ENCODE measurements at places on chromosomes 5 and 9.
A peak's percentile ranks its signal among the peaks of the same experiment; 100 is the strongest.

DNA sequence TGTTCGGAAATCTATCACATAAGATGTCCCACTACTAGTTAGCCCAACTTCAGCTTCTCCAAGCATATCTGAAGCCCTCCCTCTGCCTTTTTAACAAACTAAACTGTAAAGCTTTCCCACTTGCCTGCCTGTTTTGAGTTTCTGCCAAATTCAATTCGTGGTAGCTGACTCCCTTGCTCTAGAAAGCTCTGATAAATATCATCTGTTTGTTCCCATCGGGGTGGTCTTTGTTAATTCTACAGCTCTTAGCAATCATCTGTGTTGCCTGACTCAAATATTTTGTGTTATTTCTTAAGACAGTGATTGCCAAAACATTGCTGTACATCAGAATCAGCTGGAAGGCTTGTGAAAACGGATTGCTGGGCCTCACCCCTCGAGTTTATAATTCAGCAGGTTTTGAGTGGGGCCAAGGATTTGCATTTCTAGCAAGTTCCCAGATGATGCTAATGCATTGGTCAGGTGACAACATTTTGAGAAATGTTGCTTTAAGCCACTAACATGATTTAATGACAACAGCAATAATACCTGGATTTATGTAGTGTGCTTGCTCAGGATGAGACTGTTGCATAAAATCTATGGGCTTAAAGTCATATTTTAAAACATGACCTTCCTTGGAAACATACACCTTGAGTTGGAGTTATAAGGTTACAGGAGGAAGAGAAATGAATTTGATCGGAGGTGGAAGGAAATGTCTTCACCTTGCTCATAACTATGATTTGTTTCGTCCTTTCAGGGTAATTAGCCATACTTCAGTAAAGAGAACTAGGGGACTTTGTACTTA lies 631.9 kb downstream of the PSAT1 start:
- DNase-seq, result no peak

DNA sequence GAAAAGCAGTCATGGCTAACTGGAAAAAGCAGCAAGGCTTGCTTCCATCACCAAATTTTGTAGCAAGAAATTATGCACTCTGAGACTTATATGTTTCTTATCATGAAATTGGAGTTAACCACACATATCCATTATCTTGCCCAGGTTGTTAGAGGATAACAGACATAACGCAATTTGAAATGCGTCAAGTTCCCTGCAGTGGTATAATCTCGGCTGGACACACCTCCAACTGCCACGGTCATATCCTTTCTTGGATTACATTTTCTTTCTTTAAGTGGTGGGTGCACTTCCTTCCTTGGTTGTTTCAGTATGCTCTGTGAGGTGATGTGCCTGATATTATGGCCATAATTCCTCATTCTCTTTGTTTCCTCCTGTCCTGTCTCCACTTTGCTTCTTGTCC lies 695.0 kb upstream of the DMAC1 start:
- no peak for DNase-seq

GRCh38 chr5:16934123-16934522 lies 2.0 kb downstream of the MYO10 start:
- DNase-seq, result no peak

DNA sequence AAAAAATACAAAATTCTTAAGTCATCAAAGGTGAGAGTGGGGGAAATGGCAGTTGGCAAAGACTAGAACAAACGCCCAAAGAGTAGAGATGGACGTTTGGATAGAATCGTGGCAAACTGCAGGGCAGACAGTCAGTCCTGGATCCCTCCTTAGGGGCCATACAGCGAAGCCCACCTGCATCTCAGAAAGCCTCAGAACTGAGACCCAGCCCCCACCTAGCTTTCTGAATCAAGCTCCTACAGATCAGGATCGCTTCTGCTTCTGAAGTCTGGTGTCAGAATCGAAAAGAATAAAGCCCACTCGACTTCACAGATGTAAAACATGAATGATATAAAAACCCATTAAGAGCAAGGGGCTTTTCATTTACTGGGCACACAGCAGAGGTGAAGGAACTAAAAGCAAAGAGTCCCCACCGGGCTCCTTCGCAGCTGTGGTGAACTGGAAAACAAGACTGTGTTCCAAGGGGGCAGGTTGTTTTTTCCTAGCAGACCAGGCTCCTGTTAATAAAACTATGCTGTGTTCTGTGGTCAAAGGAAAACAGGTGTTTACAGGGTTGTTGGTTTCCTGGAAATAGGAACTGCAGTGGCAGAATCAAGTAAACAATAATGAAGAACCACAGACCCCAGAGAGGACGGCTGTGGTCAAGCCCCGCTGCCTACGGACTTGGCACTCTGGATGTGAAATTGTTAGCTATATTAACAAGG lies 91.8 kb downstream of the TLE1 start:
- DNase-seq, result no peak

GRCh38 chr5:135457424-135458071 lies 5.4 kb upstream of the TIFAB start:
- peak; percentile 74 for DNase-seq

DNA sequence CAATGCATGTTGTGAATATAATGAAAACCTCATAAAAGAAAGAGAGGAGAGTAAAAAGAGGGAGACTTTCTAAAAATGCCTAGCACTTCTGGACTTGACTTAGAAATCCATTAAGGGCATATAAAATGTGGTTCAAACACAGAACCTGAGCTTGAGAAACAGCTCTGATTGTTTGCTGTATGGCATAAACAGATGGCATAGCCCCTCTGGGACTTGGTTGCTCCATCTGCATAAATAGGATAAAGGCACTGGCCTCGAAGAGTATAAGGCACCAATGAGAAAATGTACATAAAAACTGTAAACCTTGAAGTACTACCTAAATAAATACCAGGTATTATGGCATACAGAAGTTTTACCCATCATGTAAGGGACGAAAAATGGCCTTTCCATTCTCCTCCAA lies 23.8 kb downstream of the MRPS27 start:
- no peak for DNase-seq

- DNase-seq, result no peak
These were observed 31.2 kb upstream of the CXCL14 start for GRCh38 chr5:135609981-135610380.

GRCh38 chr9:129946246-129946995 lies 96.6 kb downstream of the FNBP1 start:
- DNase-seq, result no peak

GRCh38 chr9:101562966-101563365 lies 29.3 kb downstream of the RNF20 start:
- no peak for DNase-seq

- DNase-seq, result no peak
These were observed 97.6 kb upstream of the SEMA6A start for GRCh38 chr5:116672203-116672602.

DNA sequence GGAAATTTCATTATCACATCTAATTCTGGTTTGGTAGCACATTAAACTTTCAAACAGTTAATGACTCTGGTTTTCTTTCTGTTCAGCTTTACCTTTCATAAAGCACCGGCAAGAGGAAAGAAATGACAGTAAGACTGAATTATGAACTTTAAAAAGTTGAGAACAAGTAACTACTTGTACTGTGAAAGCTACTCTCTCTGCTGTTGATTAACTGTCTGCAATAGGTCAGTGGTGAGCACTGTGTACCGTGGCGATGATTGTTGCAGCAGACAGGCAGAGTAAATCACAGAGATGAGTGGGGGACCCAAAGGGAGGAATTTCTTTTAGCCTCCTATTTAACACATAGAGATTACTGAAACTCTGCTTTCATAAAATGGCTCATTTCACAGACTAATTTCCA lies 74.0 kb upstream of the MEF2C start:
- no peak for DNase-seq

GRCh38 chr5:42848545-42848944 lies 36.9 kb upstream of the SELENOP start:
- no peak for DNase-seq

Measured in iPS DF 6.9 (cell line).